ENCODE measurements at places on chromosomes 6 and 20. TPM values are rescaled to one million over a fixed set of nuclear protein-coding genes. Genes with fewer than 3 reads are reported as not detected.
A peak's percentile ranks its signal among the peaks of the same experiment; 100 is the strongest.

Gene POM121L2
- total RNA-seq, result not detected

Gene NRSN1
- total RNA-seq, result not detected

Gene F13A1
- 0.65 TPM for total RNA-seq

Gene ULBP3
- 6.3 TPM for total RNA-seq

Gene CGA
- not detected for total RNA-seq

Gene GJA10
- total RNA-seq, result not detected

Gene WFDC10B
- total RNA-seq, result not detected

DNA sequence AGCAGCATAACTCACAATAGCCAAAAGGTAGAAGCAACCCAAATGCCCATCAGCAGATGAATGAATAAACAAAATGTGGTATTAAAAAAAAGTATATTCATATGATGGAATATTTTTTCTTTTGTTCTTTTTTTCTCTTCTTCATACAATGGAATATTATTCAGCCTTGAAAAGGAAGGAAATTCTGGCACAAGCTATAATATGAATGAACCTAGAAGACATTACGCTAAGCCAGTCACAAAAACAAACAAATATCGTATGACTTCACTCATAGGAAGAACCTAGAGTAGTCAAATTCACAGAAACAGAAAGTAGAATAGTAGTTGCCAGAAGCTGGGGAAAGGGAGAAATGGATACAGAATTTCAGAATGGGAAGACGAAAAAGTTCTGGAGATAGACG lies 63.7 kb downstream of the RBL1 start:
- H3K4me3 ChIP-seq, result no peak overlapping the region
- peaks cover 44% of the 10 kb centered on the region for H3K36me3 ChIP-seq
- no peaks in the 10 kb centered on the region for H3K27me3 ChIP-seq

- H3K36me3 ChIP-seq, result peaks cover 7% of the 10 kb centered on the region
- H3K27me3 ChIP-seq, result no peaks in the 10 kb centered on the region
- H3K4me1 ChIP-seq, result peaks cover 15% of the 10 kb centered on the region
- DNase-seq, result no peak
- H3K4me3 ChIP-seq, result no peak overlapping the region
- H3K27ac ChIP-seq, result no peak overlapping the region
These were observed 23.8 kb upstream of the FBXO9 start for GRCh38 chr6:53041356-53041755.

DNA sequence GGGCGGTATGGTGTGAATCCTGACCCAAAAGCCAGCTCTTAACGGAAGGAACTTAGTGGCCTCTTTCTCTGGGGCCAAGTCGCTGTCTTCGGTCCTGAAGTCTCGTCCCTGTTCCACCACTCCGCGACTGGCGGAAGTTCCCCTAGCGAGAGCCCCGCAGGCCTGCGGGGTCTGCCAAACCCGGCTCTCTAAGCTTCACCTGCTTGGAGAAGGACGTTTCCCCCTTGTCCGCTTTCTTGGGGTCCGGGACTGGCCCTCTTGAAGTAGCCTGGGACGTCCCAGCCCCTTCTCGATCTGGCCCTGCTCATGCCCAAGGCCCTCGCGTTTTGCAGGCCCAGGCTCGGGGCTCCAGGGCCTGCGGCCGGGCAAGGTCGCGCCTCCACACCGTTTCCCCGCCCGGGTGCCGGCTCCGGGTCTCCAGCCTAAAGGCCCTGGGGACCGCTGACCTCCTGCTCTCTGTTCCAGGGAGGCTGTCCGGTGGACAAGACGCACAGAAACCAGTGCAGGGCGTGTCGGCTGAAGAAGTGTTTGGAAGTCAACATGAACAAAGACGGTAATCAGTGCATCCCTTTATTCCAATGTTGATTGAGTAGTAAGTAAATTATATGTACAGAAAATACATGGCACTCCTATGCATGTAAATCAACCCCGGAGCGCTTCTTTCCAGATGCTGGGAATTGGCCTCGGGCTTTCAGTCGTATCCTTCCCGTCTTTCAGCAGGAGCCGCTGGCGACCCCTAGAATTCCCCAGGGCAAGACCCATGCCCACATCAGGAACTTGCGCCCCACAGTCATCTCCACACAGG lies 8.8 kb downstream of the NR2E1 start:
- H3K4me3 ChIP-seq, result no peak overlapping the region
- no peaks in the 10 kb centered on the region for H3K36me3 ChIP-seq
- no peak overlapping the region for H3K27ac ChIP-seq
- DNase-seq, result no peak

- no peak for DNase-seq
- no peak overlapping the region for H3K4me3 ChIP-seq
- H3K27ac ChIP-seq, result no peak overlapping the region
- H3K27me3 ChIP-seq, result no peaks in the 10 kb centered on the region
- no peaks in the 10 kb centered on the region for H3K4me1 ChIP-seq
- H3K36me3 ChIP-seq, result no peaks in the 10 kb centered on the region
These were observed 82.6 kb downstream of the EYA2 start for GRCh38 chr20:46977204-46977603.

- no peaks in the 10 kb centered on the region for H3K4me1 ChIP-seq
- no peak overlapping the region for H3K27ac ChIP-seq
- H3K36me3 ChIP-seq, result peaks cover 62% of the 10 kb centered on the region
These were observed 40.7 kb upstream of the MROH8 start for GRCh38 chr20:37219751-37220668.

- no peak overlapping the region for H3K4me3 ChIP-seq
- no peak for DNase-seq
- peaks cover 6% of the 10 kb centered on the region for H3K36me3 ChIP-seq
- peaks cover 7% of the 10 kb centered on the region for H3K4me1 ChIP-seq
- H3K27me3 ChIP-seq, result no peaks in the 10 kb centered on the region
These were observed 153.7 kb downstream of the MOXD1 start for GRCh38 chr6:132247381-132248159.

DNA sequence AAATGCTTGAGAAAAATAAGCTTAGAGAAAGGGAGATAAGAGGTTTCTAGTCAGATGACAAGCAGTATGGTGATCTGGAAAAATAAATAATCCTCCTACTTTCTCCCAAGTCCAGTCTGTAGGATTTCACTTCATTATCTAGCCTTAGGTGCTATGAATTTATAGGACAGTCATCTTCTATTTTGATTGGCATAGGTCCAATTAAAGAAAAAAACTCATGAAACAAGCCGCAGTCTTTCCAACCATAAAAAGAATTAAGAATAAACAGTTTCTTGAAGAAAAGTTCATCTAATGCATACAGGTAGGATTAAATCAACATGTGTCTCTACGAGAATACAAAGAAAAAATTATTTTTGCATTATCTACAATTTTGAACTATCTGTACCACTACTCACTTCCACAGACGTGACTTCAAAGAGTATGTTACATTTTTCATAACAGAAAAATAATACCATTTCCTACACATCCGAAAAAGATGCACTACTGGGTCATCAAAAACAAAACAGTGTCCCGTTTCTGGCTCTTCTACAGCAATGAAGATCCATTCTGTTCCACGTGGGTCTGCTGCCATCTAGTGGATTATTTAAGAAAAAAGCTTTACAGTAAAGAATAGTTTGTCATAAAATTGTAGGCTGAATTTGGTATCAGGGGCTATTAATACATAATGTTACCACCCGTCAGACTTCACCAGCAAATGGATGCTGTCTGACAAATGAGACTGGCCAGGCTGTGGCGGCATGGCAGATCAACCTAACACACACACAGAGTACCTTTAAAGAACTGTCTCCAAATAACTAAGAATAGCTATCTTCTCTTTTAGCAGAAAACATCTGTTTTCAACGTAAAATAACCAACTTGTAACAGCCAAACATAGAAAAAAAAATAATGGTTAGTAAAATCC lies 28.9 kb downstream of the STX7 start:
- H3K27me3 ChIP-seq, result no peaks in the 10 kb centered on the region
- H3K36me3 ChIP-seq, result peaks cover 11% of the 10 kb centered on the region
- H3K27ac ChIP-seq, result no peak overlapping the region
- no peak overlapping the region for H3K4me3 ChIP-seq
- peaks cover 8% of the 10 kb centered on the region for H3K4me1 ChIP-seq

DNA sequence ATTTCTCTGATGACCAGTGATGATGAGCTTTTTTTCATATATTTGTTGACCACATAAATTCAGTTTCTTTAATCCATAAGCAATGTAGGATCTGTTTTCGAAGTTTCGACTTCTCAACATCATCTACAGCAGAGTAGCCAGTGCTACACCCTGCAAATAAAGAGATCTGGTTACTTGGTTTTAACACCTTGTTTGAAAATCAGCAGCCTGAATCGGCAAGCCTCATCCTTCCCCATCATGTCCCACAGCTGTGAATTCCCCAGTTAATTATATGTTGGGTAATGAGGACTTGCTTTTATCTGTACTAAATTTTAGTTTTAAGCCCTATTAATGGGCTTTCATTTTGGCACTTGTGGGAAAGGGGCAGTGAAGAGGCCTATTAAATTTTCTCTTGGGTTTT lies 80.6 kb downstream of the BMP2 start:
- no peaks in the 10 kb centered on the region for H3K4me1 ChIP-seq
- no peaks in the 10 kb centered on the region for H3K36me3 ChIP-seq
- no peak for DNase-seq
- H3K4me3 ChIP-seq, result no peak overlapping the region

- H3K4me1 ChIP-seq, result peaks cover 6% of the 10 kb centered on the region
- no peaks in the 10 kb centered on the region for H3K36me3 ChIP-seq
- no peak for DNase-seq
- H3K4me3 ChIP-seq, result no peak overlapping the region
- H3K27me3 ChIP-seq, result no peaks in the 10 kb centered on the region
These were observed 49.4 kb upstream of the MCM9 start for GRCh38 chr6:118984342-118984741.

- no peaks in the 10 kb centered on the region for H3K36me3 ChIP-seq
- H3K27me3 ChIP-seq, result peaks cover 5% of the 10 kb centered on the region
- no peak overlapping the region for H3K27ac ChIP-seq
- no peak overlapping the region for H3K4me3 ChIP-seq
- peak; percentile 75 for DNase-seq
These were observed 102.1 kb downstream of the DLGAP4 start for GRCh38 chr20:36408219-36408618.

GRCh38 chr6:15875797-15876196 lies 213.0 kb upstream of the DTNBP1 start:
- H3K4me1 ChIP-seq, result peaks cover 18% of the 10 kb centered on the region
- no peaks in the 10 kb centered on the region for H3K36me3 ChIP-seq
- no peak overlapping the region for H3K4me3 ChIP-seq
- DNase-seq, result no peak

- no peak overlapping the region for H3K4me3 ChIP-seq
- peaks cover 100% of the 10 kb centered on the region for H3K27me3 ChIP-seq
- no peaks in the 10 kb centered on the region for H3K36me3 ChIP-seq
These were observed 1.9 kb downstream of the SLC32A1 start for GRCh38 chr20:38725931-38726803.
